Mesenchymal stem cell (in vitro differentiated cells and primary cell): ENCODE measurements at places on chromosomes 4 and X.

DNA sequence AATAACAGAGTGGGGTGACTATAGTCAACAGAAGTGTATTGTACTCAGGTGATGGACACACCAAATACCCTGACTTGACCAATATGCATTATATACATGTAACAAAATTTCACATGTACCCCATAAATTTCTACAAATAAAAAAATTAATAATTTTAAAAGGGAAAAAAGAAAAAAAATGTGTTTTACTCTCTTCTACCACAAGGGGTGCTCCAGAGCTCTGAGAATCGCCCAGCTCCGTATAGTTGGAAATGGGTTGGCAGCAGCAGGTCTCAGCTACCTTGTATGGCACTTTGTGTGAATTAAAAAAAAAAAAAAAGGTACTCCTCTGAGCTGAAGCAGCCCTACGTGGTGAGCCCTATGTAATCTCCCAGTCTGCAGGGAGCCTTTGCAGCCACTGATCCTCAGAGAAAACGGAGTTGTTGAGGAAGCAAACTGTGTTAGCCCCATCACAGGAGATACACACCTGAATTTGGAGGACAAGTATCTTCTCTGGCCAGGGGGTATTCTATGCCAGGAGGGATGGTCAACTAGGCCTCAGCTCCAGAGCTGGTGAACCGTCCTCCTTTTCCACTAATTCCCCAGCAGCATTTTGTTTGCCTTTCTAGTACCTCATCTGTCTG, 17.2 kb upstream of the POLA1 start:
- DNase-seq: peak; percentile 9

- DNase-seq: no peak
These were observed 14.3 kb downstream of the PCDH19 start for GRCh38 chrX:100395781-100396180.

- DNase-seq: no peak
These were observed 14.9 kb downstream of the RAB33A start for GRCh38 chrX:130186651-130187050.

GRCh38 chr4:32455231-32455630, 1735.1 kb downstream of the PCDH7 start:
- DNase-seq: no peak

- no peak for DNase-seq
These were observed 85.3 kb downstream of the CLCN4 start for GRCh38 chrX:10242026-10242425.

DNA sequence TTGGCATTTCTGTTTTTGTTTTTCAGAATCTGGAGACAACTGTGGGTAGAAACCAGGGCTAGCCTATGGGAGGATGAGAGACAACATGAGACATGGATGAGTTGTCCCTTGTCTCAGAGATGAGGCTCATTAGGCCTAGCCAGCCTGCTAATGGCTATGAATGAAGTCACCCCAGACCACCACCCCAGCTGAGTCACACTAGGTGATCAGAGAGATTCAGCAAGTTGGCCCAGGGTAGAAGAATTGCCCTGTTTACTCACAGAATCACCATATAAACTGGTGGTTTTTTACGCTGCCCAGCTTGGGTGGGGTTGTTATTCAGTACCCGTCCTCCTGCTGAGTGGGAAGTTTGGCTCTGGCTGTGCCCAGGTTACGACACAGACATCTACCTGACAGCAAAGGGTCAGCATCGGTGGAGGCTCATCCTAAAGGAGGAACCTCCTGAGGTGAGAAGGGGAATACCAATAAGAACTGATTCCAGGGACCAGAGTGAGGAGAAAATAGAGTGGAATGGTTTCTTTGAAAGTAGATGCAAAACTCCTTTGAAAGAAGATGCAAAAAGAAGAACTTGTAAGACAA, 17.2 kb upstream of the ARSJ start:
- no peak for DNase-seq

GRCh38 chrX:119398974-119399771, at the start of gene SLC25A43:
TSS of gene SLC25A43 (plus strand) at chrX:119399336. CDS start at chrX:119399404, 68 bp downstream.
- DNase-seq: peak; percentile 31

DNA sequence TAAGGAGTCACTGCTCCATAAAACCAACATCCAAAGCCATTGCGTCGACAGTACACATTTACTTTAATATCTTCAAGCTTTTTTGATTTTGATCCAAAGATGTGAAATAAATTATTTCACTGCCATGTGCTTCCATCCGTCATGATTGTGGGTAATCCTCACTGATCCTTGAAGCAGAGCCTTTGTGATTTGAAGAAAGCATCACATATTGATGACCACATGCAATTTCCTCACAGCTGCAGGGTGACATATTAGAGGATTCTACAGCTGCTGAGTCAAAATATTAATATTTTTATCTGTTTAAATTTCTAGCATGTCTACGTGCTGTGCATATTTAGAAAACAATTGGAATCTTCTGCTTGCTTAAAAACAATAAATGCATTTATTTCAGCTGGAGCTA, 196.8 kb upstream of the ANXA3 start:
- DNase-seq: no peak

- peak; percentile 32 for DNase-seq
These were observed 1.9 kb downstream of the ARHGAP6 start for GRCh38 chrX:11663875-11664210.

GRCh38 chrX:4710618-4711433, 997.4 kb upstream of the PRKX start:
- no peak for DNase-seq

DNA sequence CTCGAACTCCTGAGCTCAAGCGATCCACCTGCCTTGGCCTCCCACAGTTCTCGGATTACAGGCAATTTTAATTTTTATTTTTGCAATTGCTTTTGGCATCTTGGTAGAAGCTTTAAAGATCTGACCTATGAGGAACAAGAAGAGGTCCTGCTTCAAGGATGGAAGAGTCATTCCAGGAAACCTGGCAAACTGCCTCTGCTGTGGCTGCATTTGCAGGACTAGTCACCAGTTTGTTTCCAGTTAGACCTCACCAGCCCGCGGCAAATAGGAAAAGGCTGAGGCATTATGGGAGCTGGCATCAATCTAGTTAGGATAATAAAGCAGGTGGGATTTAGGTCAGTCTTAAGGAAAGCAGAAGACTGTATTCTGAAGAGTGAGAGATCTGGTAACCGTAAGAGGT, 51.9 kb upstream of the LAS1L start:
- DNase-seq: no peak

DNA sequence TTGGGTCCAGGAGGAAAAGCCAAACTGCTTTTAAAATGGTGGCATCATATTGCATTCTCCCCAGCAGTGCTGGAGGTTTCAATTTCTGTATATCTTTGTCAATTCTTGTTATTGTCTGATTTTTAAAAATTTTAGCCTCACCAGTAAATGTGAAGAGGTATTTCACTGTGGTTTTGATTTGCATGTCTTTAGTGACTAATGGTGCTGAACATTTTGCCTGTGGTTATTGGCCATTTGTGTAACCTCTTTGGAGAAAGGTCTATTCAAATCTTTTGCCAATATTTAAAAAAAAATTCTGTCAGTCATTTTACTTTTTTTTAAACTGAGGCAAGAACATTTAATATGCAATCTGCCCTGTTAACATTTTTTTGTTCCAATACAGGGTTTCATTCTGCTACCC, 322.1 kb downstream of the TLL1 start:
- DNase-seq: no peak
